Right ventricle myocardium inferior (tissue), 1 donor: ENCODE measurements at places on chromosomes 4 and X. TPM values are rescaled to one million over a fixed set of nuclear protein-coding genes. Genes with fewer than 3 reads are reported as not detected.

AP1AR gene
- 9.4 TPM for total RNA-seq

GAGE2A gene
- not detected for total RNA-seq

GRCh38 chr4:180434131-180434895 lies 1808.9 kb upstream of the TENM3 start:
- DNase-seq = no peak

DNA sequence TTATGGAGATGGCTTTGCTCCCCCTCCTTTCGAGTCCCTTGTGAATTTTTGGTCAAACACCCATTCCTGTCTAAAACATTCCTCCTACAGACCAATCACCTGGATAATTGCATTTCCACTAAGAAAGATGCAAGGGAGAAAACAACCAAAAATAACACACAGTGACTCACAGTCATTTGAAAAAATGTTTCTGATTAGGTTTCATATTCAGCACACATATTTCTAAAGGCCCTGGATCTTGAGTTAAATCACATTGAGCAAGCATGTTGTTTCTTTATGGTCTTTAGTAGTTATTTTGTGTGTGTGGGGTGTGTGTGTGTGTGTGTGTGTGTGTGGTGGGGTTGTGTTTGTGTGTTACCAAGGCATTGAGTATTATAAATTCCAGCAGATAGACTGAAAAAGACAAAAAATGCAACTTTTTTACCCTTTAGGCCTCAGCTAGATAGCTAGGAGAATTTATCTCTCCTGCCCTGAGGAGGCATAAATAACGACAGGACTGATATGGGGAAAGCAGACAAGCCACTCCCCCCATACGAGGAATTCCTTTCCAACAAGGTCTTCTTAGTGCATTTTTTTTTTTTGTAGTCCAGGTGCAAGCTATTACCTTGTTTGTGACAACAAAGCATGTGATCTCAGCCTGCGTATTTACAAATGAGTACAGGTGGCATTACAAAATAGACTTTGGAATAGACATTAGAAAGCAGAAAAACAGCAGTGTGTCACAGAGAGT lies 265.4 kb upstream of the ADGRL3 start:
- no peak for DNase-seq

GRCh38 chr4:153220682-153221395 lies 16.6 kb downstream of the TRIM2 start:
- DNase-seq = no peak

- DNase-seq = no peak
These were observed 55.2 kb downstream of the ARHGEF6 start for GRCh38 chrX:136725441-136726104.
